HS-5 (cell line): ENCODE measurements at places on chromosomes 11 and 22.
A peak's percentile ranks its signal among the peaks of the same experiment; 100 is the strongest.

GRCh38 chr11:21892736-21893564 is 299.9 kb upstream of the ANO5 start:
- DNase-seq = no peak

- no peak for DNase-seq
Observed at GRCh38 chr11:64758330-64759079, 1.3 kb downstream of the PYGM start.

DNA sequence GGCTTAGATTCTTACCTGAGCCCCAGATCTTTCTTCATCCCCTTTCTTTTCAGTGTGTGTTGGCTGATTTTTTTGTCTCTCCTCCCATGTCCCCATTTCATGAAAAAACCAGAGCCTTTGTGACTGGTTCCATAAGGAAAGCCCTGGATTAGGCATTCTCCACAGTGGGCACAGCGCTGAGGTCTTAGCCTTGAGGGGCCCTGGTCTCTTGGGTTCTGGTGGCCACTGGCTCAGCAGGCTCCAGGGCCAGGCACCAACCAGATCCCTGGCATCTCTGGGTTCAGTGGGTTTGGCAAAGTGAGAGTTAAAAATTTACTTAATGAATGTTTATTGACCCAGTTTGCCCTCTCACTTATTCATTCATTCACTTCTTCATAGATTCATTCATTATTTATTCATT is 49.5 kb upstream of the ACCSL start:
- no peak for DNase-seq

DNA sequence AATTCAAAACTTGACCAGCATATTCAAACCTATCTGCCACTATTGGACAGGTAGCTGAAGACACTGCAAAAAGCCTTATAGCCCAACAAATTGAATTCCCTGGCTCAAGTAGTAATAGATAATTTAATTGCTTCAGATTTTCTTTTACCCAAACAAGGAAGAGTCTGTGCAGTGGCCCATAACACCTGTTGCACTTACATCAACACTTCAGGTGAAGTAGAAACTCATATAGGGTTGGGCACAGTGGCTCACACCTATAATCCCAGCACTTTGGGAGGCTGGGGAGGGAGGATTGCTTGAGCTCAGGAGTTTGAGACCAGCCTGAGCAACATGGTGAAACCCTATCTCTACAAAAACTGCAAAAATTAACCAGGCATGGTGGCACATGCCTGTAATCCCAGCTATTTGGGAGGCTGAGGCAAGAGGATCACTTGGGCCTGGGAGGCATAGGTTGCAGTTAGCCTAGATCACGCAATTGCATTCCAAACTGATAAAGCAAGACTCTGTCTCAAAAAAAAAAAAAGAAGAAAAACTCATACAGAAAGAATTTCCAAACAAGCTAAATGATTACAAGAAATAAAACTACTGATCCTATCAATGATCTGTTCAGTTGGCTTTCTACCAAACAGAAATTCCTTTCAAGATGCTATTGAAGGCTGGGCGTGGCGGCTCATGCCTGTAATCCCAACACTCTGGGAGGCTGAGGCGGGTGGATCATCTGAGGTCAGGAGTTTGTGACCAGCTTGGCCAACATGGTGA is 9.5 kb downstream of the FOLR3 start:
- DNase-seq = peak; percentile 97

- DNase-seq = no peak
Observed at GRCh38 chr11:77815459-77815858, 5.1 kb downstream of the RSF1 start.
